Stimulated activated CD8-positive, alpha-beta memory T cell treated with anti-CD3 and anti-CD28 coated beads, Interleukin-7, amount 100 ng/mL, for 1 hour (primary cell): ENCODE measurements at places on chromosomes 2 and 18.

DNA sequence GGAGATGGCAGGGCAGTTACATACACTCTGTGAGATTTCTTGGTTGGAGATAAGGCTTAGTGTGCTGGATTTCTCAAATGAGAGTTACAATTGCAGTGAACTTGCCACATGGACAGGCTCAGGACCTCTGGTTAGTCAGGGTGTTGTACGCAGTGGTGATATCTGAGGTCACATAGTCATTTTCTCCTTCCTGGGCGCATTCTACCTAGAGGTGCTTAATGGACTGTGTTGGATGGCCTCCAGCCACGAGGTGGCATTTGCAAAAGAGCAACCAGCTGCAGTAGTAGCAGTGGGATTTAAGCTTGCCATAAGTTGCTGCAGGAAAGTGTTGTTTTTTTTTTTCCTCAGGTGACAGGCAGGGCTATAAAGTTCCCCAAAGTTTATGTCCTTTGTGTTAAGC, 173.8 kb upstream of the TMEM200C start:
- no peak for DNase-seq

- DNase-seq, result no peak
Observed at GRCh38 chr2:120802158-120802557, 66.5 kb downstream of the GLI2 start.

- no peak for DNase-seq
Observed at GRCh38 chr2:46232860-46233259, 64.3 kb upstream of the EPAS1 start.

GRCh38 chr2:7795778-7796563, 878.8 kb downstream of the RNF144A start:
- no peak for DNase-seq

DNA sequence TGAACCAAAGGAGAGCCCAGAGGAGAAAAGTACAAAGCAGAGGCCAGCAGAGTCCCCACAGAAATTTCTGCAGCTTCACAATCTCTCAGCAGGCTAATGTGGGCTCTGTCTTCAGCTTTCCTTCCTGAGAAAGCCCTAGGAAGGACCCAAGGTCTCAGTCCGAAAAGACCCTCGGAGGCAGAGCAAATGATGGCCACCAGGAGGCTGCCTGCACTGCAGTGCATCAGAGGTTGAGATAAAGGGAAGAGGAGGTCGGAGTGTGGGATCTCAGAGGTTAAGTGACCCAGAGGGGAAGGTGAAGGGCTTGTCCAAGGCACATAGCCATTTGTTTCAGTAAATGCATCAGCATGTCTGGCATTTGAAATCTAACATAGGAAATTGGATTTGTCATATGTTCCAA, 299.1 kb upstream of the SLC14A2 start:
- no peak for DNase-seq

- no peak for DNase-seq
Observed at GRCh38 chr2:47177043-47177565, 22.0 kb upstream of the STPG4 start.

DNA sequence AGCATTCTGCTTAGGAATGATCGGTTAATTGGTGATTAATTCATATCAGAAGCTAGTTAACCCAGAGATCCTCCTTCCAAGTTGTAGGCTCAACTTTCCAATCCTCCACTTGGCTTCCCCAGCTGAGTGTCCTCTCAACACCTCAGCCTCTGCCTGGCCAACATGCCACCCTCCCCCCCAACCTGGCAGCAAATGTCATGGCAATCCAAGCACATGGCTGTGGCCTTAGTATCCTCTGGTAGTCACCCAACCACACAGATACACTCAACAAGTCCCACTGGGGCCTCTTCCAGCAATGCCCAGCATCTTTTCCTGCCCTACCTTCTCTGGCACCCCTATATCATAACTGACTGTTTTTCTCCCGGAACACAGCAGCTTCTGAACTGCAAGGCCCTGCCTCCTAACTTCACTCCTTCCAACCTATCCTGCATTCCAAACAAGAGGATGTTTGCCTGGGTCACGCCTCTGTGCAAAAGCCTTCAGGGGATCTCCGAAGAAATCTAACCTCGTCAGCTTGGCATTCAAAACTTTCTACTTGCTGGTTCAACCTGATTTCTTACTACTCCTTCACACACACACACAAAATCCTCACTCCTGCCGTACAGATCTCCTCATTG, 195.0 kb downstream of the CYP26B1 start:
- DNase-seq, result no peak

GRCh38 chr2:187547353-187547979, 6.8 kb downstream of the TFPI start:
- no peak for DNase-seq

GRCh38 chr2:159557437-159558034, 58.8 kb downstream of the BAZ2B start:
- no peak for DNase-seq

- DNase-seq, result no peak
Observed at GRCh38 chr2:9753665-9754531, 89.4 kb upstream of the TAF1B start.

GRCh38 chr2:106208399-106208798, 14.3 kb upstream of the UXS1 start:
- no peak for DNase-seq

DNA sequence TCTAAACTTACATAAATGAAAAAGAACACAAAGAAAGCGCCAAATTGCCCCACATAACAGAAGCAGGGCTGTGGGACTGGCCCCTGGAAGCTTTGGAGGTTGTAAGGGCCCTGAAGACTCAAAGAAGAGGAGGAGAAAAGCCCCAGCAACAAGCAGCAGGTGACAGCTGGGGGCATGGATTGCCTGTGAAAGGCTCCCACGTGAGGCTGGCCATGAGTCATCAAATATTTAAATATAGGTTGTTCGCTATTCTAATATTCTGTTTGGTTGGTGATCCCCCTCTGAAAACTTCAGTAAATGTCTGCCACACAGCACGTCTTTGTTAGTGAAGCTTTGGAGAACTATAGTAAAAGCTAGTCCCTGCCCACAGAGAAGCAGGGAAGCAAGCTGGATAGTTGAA, 132.4 kb downstream of the MREG start:
- DNase-seq, result no peak

DNA sequence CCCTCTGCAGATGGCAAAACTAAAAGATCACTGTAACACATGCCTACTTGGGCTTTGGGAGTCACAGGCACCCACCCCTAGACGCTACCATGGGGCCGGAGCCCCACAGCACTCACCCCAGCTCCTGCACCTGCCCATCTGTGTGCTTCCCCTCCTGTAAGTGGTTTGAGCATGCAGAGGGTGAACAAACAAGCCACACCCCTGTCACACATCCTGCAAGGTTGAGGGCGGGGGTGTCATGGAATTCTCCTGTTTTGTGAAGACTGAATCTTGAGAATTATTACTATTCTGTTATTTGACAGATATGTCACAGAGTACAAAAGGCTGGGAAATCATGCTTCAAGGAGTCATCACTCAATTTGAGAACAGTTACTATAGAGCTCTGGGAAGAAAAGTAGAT, 60.9 kb downstream of the RFTN2 start:
- DNase-seq, result no peak

DNA sequence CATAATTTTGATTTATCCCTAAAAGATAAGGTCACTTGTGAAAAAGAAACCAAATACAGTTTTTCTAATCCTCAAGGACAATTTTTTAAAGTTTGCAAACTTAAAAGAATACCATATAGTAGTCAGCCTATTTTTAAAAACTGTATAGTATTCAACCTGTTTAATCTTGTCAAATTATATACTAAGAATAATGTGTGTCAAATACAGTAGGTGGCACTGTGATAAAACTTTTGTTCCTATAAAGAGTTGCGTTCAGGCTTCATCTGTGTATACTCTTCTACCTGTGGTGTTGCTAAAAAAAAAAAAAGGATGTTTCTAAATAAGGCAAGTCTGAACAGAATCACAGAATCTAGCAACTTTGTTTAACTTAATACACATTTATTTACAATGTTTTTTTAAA, 68.6 kb downstream of the CCDC138 start:
- no peak for DNase-seq
